ENCODE measurements at places on chromosomes 13 and 19. TPM values are rescaled to one million over a fixed set of nuclear protein-coding genes. Genes with fewer than 3 reads are reported as not detected.

- DNase-seq, result no peak
These were observed 1.2 kb downstream of the EEF2 start for GRCh38 chr19:3983936-3984583.

DNA sequence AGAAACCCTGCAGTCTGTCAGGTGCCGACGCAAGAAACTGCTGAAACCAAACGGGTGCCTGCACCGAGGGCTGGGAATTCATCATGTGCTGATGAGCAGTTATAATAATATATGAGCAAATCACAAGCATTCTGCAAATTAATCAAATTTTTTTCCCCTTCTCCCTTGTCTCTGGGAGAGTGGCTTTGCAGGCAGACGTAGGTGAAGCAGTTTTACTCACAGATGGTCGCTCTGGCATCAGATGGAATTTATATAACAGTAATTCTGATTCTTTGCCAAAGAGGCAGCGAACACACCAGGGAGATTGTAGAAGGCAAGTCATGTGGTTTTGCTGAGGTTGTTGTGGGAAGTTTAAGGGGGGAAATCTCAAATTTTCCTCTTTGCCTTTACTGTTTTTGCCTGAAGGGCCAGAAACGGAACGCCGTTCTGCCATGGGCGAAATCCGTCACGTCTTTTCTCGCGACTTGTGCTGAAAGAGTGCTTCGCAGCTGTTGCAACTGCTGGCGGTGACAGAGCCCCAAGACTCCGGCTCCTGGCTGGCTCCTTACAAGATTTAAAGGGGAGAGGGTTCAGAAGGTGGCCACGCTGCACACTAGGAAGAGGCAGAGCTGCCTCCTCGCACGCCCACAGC, 320.1 kb downstream of the ZNF536 start:
- DNase-seq, result no peak

DNA sequence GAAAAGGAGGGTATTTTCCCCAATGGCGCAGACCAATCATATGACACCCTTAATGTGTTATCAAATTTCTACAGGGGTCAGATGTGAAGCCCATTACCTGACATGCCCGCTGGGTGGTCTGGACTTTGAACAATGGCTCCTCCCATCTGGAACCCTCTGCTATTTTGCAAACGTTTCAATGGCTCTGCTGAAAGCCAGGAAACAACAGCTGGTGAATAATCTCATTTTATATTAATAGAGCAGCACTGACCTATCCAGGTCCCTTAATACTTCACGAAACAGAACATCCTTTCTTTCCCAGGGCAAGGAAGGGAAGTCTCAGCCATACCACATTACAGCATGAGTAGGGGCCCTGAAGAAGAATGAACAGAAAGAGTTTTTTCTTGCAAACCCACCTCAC, 20.3 kb upstream of the KPNA3 start:
- DNase-seq, result no peak

GRCh38 chr13:23889615-23890607, 711 bp upstream of the MIPEP start:
- no peak for DNase-seq

- DNase-seq, result peak; percentile 60
These were observed 626 bp upstream of the BCL3 start for GRCh38 chr19:44747739-44748425.

DNA sequence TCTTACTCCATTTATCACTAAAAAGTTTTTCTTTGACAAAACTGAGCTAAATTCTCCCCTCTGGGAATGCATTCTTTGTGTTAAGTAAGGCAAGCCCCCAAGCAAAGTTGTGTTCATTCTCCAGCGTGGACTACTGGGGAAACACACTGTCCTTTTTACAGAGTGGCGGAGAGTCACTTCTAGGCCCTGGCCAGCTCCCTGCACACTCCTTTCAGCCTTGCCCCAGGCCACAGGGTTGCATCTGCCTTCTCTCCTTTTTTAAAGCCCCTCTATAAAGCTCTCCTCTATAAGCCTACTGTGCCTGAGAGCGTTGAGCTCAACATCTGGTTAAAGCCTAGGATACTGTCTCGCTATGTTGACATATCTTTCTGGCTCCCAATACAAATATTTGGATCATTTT, 803.4 kb downstream of the PCDH17 start:
- DNase-seq, result no peak

GRCh38 chr19:39307046-39307821, 11.0 kb downstream of the IFNL1 start:
- no peak for DNase-seq

DNA sequence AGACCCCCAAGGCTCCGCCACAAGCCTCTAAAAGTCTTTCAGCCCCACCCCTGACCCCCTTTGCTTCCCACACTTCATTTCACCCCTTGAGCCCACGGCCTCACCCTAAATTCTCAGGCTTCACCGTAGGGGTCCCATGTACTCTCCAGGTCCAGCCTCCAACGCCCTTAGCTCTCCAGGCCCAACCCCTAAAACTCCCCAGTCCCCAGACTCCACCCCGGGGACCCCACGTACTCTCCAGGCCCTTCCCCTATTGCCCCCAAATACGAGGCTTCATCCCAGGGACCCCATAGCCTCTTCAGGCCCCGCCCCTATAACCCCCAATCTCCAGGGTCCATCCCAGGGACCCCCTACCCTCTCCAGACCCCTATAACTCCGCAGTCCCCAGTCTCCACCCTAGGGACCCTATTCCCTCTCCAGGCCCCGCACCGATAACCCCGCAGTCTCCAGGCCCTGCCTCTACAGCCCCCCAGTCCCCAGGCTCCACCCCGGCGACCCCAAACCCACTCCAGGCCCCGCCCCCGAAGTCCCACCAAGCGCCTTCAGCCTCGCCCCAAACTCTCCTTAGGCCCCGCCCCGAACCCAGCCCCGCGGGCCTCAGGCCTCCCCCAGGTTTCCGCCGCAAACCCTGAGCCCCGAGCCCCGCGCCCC, 619 bp downstream of the MED16 start:
- no peak for DNase-seq

DNA sequence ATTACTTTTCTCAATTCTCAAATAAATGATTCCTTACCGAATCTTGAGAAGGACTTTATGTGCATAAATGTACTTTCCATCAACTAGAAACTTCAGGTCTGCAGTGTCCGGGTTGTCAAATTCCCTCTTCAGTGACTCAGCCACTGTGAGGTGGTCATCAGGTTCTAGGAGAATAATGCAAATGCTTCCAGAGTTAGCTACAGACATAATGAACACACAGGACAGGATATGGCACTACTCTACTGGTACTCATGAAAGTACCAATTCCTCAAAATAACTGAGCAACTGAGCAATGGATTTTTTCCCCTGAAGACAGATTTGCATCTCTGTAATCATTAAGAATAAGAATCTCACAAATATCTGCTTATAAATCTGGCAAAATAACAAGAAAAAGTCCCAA, 31.2 kb downstream of the RCBTB2 start:
- no peak for DNase-seq

GRCh38 chr13:47330031-47330430, 433.2 kb upstream of the HTR2A start:
- DNase-seq, result no peak

The PRODH2 gene
- not detected for total RNA-seq

The NKPD1 gene
- not detected for total RNA-seq

The WDR88 gene
- not detected for total RNA-seq

The KLK10 gene
- total RNA-seq, result not detected

The FOSB gene
- total RNA-seq, result 1.2 TPM

The ZNF790 gene
- 1.2 TPM for total RNA-seq
